ENCODE measurements at places on chromosomes 12 and 14.

GRCh38 chr12:2414810-2415567 is 362.2 kb downstream of the CACNA1C start:
- peak; percentile 60 for DNase-seq

GRCh38 chr12:11182529-11182928 is 4.2 kb downstream of the TAS2R42 start:
- no peak for DNase-seq

GRCh38 chr12:81644503-81644902 is 114.6 kb downstream of the PPFIA2 start:
- no peak for DNase-seq

DNA sequence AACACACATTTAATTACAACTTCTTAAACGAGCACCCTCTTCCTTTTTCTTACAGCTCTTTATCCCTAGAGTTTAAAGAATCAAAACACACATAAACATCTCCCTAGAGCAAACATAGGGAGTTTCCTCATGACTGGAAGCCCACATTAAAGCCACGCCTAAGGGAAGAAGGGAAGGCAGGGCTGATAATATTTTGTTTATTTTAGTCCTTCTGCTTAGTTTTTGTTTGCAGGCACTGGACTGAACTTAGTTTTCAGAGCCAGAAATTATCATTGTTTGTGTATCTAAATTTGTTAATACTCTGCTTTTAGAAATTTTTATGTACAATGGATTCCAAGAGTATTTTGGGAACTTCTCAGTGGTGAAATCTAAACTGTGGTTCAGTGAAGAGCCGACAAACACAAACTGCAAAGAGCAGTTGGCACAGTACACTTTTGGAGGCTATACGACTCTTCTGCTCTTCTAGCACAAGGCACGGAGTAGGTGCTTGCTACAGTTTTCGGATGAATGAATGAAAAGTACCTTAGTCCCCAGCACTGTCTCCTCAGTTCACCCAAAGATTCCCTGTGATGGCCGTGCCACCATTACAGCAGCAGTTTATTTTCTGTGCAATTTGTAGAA is 17.6 kb upstream of the AMIGO2 start:
- DNase-seq, result no peak

GRCh38 chr14:93889739-93890483 is 37.2 kb upstream of the FAM181A start:
- no peak for DNase-seq

DNA sequence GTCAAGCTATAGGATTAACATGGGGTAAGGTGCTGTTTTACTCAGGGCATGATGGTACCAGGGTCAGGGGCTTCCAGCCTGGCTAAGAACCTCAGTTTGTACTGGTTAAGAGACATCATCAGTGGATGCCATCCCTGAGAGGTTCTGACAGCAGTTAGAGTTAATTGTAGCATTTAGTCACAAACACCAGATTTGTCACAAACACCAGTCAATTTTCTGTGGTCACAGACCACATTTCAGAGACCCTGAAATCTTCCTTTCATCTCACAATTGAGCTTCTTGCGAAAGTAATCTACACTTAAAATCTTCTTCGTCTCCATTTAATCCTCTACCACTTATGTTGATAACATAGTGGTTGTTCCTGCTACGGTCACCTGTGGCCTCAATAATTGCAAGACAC is 143.0 kb upstream of the EGLN3 start:
- DNase-seq, result no peak

DNA sequence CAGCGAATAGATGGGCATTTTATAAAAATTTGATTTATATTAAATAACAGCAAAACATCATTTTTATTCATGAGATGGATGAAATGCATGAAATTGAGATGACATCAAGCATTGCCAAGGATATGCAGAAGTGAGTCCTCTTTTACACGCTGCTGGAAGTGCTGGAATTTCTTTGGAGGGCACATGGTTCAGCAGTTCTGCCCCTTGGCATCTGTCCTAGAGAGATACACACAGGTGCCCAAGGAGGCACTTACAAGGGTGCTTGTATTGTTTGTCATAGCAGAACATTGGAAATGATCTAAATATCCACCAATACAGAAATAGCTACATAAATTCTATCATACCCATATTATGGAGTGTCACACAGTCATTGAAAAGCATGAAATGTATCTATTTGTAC is 441.1 kb upstream of the TMPO start:
- no peak for DNase-seq

GRCh38 chr14:75542588-75543091 is 20.4 kb downstream of the BATF start:
- no peak for DNase-seq

- DNase-seq, result no peak
These were observed 13.1 kb upstream of the ATP5F1B start for GRCh38 chr12:56658921-56659320.

- no peak for DNase-seq
These were observed 175.2 kb downstream of the EPS8 start for GRCh38 chr12:15613981-15614380.

DNA sequence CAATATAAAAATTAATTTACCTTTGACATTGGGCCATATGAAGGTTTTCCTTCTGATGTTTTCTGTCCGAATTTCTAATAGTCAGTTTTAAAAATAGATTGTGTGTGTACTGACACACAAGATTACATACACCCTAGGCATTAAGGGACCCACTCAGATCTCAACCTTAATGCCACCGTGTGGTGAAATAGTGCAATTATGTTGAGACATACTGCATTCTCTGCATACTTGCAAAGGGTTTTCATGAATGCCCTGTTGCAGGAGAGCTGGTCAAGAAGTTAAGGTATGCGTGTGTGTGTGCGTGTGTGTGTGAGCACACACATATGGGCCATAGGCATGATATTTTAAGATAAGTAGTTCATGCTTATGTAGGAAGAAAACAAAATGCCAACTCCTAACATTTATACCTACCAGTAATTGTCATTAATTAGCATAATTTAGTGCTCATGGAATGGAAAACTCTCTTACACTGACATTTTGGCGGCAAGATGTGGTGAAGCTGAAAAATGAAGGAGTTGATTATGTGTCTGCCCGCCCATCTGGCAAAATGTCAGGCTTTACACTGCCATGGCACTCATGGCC is 58.8 kb downstream of the PIK3C2G start:
- peak; percentile 3 for DNase-seq

GRCh38 chr12:4030929-4031702 is 157.9 kb upstream of the PARP11 start:
- DNase-seq, result peak; percentile 86

DNA sequence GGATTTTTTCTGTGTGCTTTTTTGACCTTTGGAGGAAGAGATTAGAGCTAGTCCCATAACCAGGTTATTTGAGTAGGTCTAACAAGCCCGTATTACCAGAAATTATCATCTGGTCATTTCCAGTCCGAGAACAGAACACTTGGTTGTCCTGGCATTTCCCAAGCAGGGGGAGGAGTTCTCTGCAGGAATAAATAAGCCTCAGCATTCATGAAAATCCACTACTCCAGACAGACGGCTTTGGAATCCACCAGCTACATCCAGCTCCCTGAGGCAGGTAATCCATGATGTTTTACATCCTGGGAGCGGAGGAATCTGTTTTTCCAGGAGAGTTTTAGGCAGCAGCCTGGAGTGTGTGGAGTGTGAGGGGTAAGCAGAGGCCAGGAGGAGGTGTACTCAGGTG is at the start of gene SERPINA3:
Gene SERPINA3, plus strand, starts transcription at position 218 of the 400 bp plus-strand sequence. CDS start 2,051 bp downstream, outside the sequence.
- no peak for DNase-seq

DNA sequence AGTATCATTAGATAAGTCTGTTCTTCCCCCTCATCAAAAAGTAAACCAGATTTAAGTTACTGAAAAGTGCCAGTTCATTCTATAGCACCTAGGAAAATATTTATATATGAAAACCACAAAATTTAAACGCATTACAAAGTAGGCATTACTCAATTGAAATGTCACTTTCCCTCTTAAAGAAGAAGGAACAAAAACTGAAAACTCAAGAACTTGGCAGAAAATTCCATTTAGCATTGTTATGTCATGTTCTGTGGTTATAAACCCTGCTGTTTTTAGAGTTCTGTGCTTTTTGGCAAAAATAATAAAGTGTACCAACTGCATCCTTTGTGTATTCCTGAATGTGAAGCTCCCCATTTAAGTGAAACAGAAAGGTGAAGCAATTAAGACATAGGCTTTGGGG is 3.6 kb downstream of the FGD4 start:
- no peak for DNase-seq

DNA sequence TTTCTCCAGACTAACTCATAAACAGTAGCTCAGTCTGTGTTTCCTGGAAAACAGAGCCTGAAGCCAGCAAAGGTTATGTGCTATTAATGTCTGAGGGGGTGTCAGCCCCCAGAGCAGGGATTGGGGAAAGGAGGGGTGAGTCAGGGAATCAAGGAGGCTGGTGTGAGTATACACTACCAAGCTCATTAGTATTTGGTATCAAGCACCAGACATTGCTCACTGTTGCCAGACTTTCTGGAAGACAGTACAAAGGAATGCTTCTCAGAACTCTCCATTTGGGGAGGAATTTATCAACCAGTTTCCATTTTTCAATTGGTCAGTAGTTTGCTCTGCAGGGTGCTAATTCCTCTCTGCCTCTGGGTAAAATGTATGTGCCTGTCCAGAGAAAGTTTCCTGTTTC is 443.4 kb downstream of the GLT1D1 start:
- no peak for DNase-seq

GRCh38 chr12:101733166-101733565 is 6.1 kb downstream of the SYCP3 start:
- no peak for DNase-seq

GRCh38 chr14:58238252-58239243 is 6.1 kb upstream of the PSMA3 start:
- DNase-seq, result no peak

DNA sequence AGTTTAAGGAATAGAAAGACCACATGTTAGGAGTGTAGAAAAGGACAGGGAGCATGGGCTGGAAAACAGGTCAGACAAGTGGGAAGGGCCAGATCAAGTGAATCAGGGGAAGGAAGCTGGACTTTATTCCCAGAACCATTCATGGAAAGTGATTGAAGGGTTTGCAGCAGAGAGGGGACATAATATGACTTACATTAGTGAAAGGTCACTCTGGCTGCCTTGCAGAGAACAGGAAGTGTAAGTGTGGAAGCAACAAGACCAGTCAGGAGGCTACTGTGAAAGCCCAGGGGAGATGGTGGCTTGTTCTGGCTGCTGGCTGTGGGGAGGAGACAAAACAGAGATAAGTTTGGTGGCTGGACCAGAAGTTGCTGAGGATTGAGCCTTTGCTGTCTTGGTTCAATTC is 69.1 kb downstream of the VCPKMT start:
- no peak for DNase-seq

DNA sequence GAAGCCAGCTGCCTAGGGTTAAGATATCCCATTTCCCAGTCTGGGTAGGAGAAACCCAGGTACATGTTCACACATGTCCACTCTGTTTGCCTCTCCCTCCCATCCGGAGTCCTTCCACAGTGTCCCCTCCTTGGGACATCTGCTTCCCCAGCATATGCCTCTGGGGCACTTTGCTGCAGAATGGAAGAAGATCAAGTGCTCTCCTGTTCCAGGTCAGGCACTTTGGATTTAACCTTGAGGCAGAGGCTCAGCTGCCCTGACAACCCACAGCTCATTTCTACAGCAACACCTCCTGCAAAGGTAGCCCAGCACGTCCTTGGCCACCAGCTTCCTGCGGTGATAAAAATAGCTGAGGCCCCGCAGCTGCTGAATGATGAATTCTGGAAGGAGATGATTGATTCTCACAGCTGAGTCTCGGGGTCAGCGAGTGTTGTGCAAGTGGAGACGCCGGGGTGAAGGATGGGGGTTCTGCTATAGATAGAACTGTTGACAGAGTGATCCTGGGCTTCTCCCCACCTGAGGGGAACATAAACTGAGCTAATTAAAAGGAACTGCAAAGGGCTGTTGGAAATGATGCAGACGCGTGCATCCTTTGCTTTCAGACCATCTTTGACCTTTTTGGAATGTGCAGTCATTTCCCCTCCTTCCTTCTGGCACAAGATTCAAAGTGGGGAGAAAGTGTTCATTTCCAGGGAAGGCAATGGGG is 145.0 kb downstream of the SLC38A6 start:
- DNase-seq, result no peak

GRCh38 chr14:22178333-22178839 is 410.6 kb downstream of the DAD1 start:
- no peak for DNase-seq

GRCh38 chr14:101954501-101954900 is 9.9 kb upstream of the DYNC1H1 start:
- DNase-seq, result no peak

- no peak for DNase-seq
These were observed 175.0 kb upstream of the TMEM132C start for GRCh38 chr12:128091951-128092382.

DNA sequence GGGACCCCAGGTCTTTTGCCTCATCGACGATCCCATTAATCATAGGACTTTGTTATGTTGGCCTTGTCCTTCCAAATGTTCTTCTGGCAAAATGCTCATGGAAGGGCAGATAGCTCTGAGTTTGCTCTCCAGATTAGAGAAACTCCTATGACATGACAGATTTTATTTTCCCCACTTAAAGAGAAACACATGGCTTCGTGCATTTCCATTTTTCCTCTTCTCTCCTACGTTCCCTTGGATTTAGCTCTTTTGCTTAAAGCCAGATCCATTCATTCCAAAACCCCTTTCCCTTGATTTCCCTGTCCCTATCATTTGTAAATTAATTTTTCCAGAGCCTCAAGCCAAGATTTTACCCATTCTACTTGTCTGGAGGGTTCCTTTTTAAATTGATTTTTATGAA is 2.9 kb downstream of the PRIMA1 start:
- DNase-seq, result no peak

GRCh38 chr12:52248541-52249461 is 15.8 kb downstream of the KRT7 start:
- no peak for DNase-seq

DNA sequence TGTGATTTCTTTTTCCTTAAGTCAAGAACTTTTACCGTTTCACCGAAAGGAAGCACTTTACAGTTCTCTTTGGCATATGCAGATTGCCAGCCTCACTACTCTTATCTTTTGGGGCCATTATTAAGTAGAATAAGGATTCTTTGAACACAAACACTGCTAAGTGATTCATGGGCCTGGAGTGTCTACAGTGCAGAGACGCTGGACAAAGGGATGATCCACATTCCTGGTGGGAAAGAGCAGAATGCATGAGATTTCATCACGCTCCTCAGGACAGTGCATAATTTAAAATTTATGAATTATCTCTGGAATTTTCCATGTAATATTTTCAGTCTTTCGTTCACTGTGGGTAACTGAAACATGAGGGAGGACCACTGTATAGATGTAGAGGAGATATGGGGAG is 90.2 kb downstream of the TTLL5 start:
- no peak for DNase-seq

Data from T1000 (cell line).